ENCODE measurements at places on chromosomes 2 and 18.

- no peak for DNase-seq
These were observed 97.1 kb upstream of the RMDN2 start for GRCh38 chr2:37827911-37828511.

- DNase-seq: no peak
These were observed 30.2 kb upstream of the MEX3C start for GRCh38 chr18:51227660-51228059.

GRCh38 chr2:144358979-144359541 is 160.9 kb downstream of the ZEB2 start:
- no peak for DNase-seq

DNA sequence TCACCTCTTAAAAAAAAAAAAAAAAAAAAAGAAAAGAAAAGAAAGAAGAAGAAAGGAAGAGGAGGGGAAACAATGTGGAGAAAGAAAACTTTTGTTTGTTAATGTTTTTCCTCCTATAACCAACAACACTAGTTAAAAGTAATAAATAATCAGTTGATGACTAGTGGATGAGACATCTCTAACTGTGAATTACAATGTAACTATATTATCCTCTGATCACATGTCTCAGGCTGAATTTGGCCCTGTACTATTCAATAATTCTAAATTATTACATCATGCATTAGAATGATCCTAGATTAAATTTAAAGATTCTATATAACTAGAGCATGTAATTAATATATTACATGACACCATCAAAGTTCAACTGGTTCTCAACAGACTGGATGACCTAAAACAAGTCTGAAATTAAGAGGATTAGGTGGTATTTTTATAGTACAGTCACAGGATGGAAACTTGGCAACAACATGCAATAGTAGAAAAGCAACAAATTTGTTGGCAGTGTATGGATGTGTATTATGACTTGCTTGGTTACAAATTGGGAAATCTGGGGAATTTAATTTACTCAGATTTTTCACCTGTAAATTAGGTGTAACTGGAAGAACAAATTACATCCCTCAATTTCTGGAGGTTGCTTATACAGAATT is 269.3 kb upstream of the SETBP1 start:
- no peak for DNase-seq

GRCh38 chr18:77049938-77050337 is 82.6 kb downstream of the MBP start:
- DNase-seq: no peak

DNA sequence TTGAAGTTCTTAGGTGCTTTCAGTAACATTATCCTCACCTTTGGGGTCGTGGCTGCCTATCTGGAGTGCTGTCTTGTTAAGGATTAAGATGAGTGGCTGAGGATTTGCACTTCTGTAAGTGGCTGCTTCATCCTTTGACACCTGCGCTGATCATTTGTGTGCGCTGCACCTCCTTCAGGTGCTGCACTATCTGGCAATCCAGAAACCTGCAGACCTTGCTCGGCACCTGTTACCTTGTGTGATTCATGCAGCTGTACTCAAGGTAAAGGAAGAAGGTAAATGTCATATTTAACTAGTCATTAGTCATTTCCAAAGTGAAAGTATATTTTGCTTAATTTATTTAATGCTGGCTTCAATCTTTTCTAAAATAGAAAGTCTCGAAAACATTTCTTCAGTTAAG is 110.3 kb downstream of the RAB3GAP1 start:
- DNase-seq: no peak

DNA sequence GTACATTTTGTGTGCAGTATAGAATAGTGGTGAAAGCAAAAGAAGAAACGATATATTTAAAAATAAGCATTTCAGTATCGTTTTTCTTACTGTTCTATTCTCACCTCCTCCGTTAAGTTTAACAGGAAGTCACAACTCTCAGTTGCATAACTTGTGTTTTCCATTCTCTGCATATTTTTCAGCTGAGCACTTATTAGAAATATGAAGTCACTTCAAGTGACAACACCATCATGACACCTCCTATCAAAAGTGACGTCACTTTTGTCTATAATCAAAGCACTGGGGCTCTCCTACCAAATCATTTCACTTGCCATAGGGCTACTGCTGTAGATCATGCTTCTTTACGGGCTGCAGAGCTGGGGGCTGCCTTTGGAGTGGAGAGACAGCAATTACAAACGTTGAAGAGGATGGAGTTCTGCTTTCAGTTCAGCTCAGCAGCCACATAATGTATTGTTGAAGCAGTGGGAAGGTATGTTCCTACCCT is 36.3 kb downstream of the STAT4 start:
- DNase-seq: no peak

GRCh38 chr2:55089726-55090125 is 39.5 kb upstream of the RTN4 start:
- no peak for DNase-seq

- no peak for DNase-seq
These were observed 290.6 kb downstream of the PTGR3 start for GRCh38 chr18:74918276-74918790.

Data from NCI-H1417 treated with DMSO at 0.1 percent for 48 hours (cell line).